ENCODE measurements at places on chromosomes 4 and X. TPM values are rescaled to one million over a fixed set of nuclear protein-coding genes. Genes with fewer than 3 reads are reported as not detected.

CYSLTR1 gene
- total RNA-seq = 0.81 TPM

GLRB gene
- total RNA-seq = 7.8 TPM

TMSB15B gene
- total RNA-seq = 0.43 TPM

S100P gene
- not detected for total RNA-seq

LEF1 gene
- 0.51 TPM for total RNA-seq

CTAG1B gene
- total RNA-seq = not detected

TASL gene
- 0.30 TPM for total RNA-seq

SULT1E1 gene
- not detected for total RNA-seq

- DNase-seq = no peak
Observed at GRCh38 chrX:119942831-119943184, 743 bp downstream of the NKAP start.

DNA sequence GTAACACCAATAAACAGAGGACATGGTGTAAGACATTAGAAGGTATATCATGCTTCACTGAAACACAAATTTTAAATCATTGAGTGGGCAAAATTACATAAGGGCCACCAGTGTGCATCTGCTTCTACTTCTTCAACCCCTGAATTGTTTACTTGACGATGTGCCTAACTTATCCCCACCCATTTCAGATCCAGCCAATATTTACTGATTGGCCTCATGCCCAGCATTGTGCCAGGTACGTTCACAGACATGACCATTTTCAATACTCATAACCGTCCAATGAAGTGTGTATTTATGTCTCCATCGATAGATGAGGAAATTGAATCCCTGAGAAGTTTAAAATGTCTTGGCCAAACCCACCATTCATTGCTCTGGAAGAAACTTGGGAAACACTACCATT is 208.3 kb upstream of the MID1 start:
- no peak for DNase-seq

DNA sequence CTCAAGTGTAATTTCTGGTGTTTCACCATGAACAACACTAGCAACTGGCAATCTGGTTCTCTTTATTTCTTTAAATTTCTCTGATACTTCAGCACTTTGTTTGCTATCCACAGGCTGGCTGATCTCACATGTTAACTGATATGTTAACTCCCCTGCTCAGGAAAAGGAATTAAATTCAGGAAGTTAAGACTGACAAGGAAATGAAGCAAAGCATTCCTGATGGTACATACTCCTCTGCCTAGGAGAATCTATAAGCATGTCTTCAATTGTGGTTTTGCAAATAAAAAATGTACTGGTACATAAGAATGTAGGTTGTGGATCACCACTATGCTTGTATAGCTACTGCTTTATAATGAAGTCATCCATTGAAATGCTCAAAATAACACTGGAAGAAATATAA is 1119.2 kb upstream of the INTU start:
- no peak for DNase-seq

- peak; percentile 44 for DNase-seq
Observed at GRCh38 chr4:24471486-24472160, 112.7 kb downstream of the DHX15 start.

GRCh38 chrX:55640854-55641253 is 17.7 kb downstream of the FOXR2 start:
- no peak for DNase-seq

DNA sequence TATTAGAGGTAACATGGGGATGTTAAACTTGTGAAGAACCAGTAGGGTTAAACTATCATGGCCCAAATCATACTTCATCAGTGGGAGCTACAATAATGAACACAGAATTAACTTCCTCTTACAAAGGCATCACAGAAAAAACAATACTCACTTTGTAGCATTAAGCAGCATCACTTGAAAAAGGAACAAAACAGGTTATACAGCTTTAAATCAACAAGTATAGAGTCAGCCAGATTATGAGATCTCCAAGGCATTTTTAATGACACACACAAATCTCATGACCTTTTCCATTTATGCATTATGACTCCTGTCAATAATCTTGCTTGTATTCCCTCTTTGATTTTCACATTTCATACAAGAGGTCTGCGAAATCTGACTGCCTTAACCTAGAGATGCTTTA is 18.3 kb downstream of the FBXL5 start:
- no peak for DNase-seq

DNA sequence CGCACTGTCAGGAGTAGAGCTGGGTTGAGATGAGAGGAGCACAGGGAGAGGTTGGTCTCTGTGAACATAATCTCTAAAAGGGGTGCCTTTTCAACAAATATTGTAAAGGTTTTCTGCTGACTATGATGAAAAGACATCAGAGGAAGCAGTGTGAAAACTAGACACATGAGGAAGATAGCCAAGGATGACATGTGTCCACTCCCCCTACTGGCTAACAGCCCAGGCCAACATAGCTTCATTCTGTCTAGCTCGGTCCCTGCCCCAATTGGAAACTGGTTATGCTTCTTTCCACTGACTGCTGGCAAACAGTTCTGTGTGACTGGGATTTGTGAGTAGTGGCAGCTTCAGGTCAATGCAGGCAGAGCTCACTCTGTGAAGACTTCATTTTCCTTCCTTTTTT is 115.4 kb upstream of the ESX1 start:
- DNase-seq = no peak

DNA sequence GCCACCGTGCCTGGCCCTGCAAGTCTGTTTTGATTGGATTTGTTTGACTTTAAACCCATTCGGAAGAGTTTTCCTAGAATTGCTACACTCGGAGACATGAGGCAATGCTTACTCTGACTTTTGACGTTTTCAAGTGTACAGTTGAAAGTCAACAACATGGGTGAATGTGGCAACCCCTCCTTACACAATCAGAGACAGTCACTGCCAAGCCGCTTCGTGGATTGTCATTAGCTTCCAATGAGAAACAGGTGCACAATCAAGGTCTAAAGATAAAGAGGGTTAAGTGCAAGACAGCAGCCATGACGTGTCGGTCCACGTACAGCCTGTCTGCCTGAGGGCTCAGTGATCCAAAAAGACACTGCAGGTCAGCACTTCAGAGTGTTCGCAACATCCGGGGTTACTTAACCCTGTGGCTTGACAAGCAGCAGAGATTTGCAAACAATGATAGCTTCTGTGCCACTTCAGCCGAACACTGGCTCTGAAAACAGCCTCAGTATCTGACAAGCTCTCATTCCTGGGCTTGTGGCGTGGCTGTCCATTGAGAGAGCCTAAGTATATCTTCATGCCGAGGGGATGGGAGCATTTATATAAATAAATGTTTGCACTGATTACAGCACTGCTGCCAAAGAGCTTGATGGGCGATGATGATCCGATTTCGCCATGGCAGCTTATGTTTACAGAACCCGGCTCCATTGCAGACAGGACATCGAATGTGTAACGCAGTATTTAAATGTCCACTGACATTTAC is 180.0 kb downstream of the DHRSX start:
- DNase-seq = peak; percentile 71

GRCh38 chr4:185357733-185358440 is 37.8 kb downstream of the LRP2BP start:
- no peak for DNase-seq

- no peak for DNase-seq
Observed at GRCh38 chrX:44596277-44596676, 53.6 kb upstream of the FUNDC1 start.

GRCh38 chrX:70664726-70665125 is 220.1 kb downstream of the DLG3 start:
- no peak for DNase-seq

DNA sequence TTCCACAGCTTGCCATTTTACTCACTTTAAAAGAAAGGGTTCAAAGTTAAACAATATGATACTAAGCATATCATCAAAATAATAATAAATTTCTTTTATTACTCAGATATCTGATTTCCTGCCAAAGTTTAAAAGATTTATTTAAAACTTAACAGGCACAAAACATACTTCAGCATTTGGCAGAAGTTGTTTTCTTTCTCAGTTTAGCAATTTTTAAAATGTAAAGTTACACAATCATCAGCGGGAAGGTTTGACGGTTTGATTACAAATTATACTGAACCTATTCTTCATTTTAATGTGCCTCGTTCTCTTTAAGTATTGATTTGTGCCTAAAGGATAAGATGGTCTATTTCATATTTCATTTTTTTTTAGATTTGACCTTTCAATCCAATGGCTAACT is 227.2 kb downstream of the APBB2 start:
- DNase-seq = no peak

DNA sequence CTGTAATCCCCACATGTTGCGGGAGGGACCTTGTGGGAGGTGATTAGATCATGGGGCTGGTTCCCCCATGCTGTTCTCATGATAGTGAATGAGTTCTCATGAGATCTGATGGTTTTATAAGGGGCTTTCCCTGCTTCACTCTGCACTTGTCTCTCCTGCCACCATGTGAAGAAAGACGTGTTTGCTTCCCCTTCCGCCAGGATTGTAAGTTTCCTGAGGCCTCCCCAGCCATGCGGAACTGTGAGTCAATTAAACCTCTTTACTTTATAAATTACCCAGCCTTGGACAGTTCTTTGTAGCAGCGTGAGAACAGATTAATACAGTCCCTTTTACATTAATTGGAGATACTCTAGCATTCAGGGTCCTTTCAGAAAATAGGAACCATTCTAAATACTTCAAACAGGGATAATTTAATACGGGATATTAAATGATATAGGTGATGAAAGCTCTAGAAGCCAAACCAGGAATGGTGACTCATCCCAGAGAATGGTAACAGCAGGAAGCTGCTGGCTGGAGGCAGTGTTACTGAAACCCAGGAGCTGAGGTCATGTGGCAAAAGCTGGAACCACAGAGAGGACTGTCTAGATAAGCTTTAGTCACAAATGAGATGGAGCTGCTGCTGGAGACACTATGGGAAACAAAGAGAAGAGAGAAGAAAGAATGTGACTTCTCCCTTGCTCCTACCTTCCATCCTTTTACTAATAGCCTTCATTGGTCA is 57.3 kb downstream of the GSTCD start:
- DNase-seq = no peak

DNA sequence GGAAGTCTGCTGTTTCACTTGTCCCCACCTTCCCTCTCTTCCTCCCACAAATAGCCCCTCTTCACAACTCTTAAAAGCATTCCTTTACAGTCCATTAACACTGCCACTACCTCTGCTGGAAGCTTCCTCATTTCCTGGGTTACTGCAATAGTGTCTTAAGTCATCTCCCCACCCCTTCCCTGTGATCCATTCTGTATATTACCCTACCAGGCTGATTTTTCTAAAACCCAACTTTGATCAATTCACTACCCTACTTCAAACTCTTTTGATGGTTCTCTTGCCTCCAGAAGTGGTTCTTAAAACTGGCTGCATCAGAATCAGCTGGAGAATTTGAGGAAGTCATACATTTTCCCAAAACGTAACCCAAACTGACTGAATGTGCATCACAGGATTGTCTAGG is 8.8 kb upstream of the XIAP start:
- no peak for DNase-seq

DNA sequence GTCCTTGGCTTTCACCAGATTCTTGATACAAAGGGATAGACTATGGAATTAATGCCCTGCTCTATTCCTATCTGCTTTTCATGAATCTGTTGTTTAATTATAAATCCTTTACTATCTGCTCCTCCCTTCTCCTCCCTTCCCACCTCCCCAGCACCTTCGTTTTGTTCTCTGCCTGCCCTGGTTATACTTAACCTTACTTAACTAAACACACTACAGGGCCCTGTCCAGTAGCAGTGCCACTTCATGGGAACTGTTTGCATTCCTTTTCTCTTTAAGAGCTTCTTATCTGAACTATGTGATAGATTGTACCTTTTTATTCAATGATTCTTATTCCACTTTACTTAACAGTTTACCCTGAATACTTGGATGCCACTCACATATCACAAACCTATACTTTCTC is 830 bp downstream of the HOPX start:
- DNase-seq = no peak

DNA sequence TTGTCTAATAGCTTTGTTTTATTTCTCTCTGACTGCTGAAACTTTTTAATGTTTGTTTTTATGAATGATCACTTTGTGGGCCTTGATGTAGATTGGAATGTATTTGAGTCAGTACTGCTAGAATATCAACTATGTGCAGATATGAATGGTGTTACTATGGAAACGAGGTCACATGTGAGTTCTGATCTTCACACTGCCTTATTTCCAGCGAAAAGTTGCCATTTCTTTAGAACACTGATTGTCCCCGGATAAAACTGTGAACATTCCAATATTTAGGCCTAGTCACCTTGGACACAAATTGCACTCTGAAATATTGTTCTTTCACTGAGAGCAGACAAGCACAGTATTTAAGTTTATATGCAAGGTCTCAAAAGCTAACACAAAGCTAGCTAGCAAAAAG is 27.2 kb upstream of the MAGED1 start:
- no peak for DNase-seq

- DNase-seq = no peak
Observed at GRCh38 chr4:140719022-140719421, 37.2 kb downstream of the TBC1D9 start.

DNA sequence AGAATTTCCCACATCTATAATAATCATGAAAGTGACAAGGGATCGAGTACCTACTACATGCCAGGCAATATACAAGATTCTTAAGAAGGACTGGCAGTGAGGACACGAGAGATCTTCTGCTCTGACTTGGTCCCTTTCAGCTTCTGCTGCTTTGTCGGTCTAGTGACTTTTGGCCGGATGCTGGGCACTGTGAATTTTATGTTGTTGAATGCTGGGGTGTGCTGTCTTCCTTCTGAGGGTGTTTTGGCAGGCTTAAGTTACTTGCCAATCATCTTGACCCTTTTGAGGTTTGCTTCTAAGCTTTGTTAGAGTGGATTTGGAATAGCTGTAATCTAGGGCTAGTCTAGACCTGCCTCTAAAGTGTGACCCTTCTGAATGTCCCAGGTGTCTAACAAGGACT is 23.5 kb downstream of the NAT8L start:
- DNase-seq = no peak

- DNase-seq = no peak
Observed at GRCh38 chr4:101347267-101347556, at the start of gene PPP3CA. Gene PPP3CA (minus strand): TSS chr4:101347526.

GRCh38 chrX:67720344-67720743 is 176.5 kb downstream of the AR start:
- DNase-seq = no peak

- no peak for DNase-seq
Observed at GRCh38 chr4:24743927-24744326, 51.4 kb upstream of the SOD3 start.

- DNase-seq = no peak
Observed at GRCh38 chr4:77152421-77152820, 4.6 kb upstream of the CCNG2 start.

- no peak for DNase-seq
Observed at GRCh38 chr4:105194328-105195231, 47.9 kb downstream of the TET2 start.

DNA sequence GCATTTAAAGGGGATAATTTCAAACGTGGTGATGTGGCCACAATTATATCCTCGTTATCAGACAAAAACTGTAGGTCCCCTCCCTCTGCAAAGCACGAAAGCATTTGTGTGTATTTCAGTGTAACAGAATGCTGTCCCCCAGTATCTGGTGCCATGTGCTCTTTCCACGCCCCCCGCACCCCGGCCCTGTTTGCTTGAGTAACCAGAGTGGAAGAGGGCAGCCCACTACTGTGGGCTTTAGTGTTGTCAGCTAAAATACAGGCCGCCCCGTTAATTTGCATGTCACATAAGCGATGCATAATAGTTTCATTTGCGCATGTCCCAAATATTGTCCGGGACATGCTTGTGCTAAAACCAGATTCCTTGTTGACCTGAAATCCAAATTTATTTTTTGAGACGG is 110.1 kb downstream of the PHKA2 start:
- DNase-seq = no peak
